Hematopoietic multipotent progenitor cell treated with erythropoietin and hydrocortisone succinate and interleukin-3 and kit ligand, for 8 days (in vitro differentiated cells): ENCODE measurements at places on chromosomes 6 and 20.

GRCh38 chr6:40413239-40413638, 173.9 kb downstream of the LRFN2 start:
- DNase-seq = no peak

DNA sequence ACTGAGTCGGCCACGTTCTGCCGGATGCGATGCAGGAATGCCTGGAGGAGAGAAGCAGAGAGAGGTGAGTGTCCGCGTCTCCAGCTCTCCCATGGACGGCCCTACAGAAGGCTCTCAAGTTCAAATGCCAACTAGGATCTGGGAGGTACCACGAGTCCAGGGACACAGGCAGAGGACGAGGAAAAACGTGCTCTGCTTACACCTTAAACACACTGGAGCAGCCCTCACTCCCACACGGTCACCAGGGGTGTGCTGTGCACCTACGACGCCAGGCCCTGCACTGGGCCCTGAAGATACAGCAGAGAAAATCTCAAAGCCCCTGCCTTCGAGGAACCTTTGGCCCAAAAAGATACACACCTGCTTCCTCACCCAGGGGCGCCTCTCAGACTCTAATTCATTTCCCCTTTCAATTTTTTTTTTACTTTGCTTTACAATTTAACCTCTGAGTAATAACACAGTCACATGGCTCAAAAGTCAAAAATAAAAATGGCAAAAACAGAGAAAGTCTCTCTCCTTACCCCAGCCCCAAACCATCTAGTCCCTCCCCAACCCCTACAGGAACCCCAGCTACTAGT, 79.9 kb downstream of the PREX1 start:
- DNase-seq = no peak

GRCh38 chr6:43871284-43871683, 101.3 kb downstream of the VEGFA start:
- DNase-seq = peak; percentile 84

- no peak for DNase-seq
These were observed 148.9 kb downstream of the BCAS1 start for GRCh38 chr20:53921443-53921973.

- DNase-seq = no peak
These were observed 969.9 kb upstream of the EPHA7 start for GRCh38 chr6:94389218-94389617.
